Left kidney (tissue), 8 donors: ENCODE measurements at places on chromosomes 11 and 22. TPM values are rescaled to one million over a fixed set of nuclear protein-coding genes. Genes with fewer than 3 reads are reported as not detected.

DNA sequence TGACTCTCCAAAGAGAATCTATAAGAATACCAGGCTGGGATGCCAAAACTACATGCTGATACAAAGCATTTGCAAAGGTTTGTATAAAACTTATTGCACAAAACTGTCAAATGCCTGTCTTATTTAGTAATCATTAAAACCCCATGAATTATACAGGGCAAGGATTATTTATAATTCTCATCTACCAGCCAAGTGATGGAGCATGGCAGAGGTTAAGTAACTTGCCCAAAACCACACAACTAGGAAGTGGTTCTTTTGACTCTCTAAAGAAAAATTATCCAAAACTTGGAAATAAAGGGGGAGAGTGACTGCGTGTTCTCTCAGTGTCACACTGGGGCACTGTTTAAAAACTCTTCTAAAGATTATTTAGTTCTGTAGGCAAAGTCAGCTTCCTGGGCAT lies 17.4 kb upstream of the CLMP start:
- DNase-seq, result no peak

The OR5A1 gene
- 0.03 TPM for polyA plus RNA-seq

DNA sequence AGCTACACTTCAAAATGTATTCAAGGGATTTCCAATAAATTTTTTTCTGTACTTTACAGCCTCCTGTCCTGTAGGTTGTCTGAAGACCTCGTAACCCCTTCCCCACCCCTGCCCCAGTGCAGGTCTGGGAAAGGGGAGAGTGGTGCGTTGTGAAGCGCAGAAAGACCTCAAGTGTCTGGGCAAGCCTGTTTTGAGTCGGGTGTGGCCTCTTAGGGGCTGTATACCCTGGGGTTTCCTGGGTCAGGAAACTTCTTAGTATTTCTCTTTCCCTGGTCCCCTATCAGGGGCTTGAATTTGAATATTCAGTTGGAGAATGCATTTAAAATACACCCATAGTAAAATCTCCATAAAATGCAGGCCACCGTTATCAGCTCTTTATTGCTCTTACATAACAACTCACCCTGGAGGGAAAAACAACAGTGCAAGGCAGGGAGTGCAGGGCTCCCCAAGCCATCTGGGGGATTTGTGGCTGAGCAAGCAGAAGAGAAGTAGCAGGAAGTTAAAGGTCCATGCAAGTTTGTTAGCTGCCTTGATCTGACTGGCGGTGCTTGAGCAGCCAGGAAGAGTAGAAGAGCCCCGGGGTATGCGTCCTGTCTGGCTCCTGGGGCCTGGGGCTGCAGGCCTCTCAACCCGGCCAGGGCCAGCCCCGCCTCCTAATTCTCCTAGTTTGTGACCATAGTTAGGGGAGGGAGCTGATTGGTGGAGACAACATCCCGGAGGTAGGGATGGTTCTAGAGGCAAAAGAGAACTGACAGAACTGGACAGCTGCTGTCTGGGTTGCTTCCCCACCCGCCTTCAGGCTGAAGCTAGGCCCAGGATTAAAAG lies 25.7 kb downstream of the ARHGAP1 start:
- DNase-seq, result no peak

The C11orf86 gene
- polyA plus RNA-seq, result not detected

The HEPN1 gene
- 1.7 TPM for polyA plus RNA-seq

The PTPRCAP gene
- polyA plus RNA-seq, result 2.6 TPM

DNA sequence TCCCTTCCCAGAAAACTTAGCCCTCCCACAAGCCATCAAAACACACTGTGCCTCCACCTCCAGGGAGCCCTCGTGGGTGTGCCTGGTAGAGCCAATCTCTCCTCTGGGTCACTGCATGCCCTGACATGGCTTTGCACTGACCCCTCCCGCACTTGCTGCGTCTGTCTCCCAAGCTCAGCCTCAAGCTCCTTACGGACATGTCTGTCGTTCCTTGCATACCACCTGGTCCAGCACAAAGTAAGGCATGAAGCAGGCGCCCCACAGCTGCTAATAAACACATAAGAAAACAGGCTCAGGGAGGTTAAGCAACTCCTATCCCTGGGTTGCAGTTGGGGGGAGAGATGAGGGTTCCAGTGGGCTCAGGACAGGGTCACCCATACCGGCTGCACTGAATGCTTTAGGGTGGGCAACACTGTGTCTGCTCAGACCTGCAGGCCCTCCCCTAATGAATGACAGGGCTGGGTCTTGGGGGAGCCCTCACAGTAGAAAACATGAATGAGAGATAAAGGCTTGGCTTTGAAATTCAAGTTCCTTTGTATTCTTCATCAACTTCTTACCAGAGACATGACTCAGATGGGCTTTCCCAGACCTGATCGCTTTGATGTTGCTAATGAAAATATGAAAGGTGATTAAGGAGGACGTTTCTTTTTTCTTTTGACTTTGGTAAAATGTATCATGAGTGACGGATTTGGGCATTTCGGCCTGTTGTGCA lies 38.0 kb downstream of the PHF21B start:
- no peak for DNase-seq

GRCh38 chr11:113315811-113316210 lies 1.4 kb downstream of the TTC12 start:
- peak; percentile 25 for DNase-seq

GRCh38 chr11:108985945-108986279 lies 321.0 kb downstream of the DDX10 start:
- DNase-seq, result no peak

- no peak for DNase-seq
These were observed 37.8 kb upstream of the NAV2 start for GRCh38 chr11:19674836-19675235.

DNA sequence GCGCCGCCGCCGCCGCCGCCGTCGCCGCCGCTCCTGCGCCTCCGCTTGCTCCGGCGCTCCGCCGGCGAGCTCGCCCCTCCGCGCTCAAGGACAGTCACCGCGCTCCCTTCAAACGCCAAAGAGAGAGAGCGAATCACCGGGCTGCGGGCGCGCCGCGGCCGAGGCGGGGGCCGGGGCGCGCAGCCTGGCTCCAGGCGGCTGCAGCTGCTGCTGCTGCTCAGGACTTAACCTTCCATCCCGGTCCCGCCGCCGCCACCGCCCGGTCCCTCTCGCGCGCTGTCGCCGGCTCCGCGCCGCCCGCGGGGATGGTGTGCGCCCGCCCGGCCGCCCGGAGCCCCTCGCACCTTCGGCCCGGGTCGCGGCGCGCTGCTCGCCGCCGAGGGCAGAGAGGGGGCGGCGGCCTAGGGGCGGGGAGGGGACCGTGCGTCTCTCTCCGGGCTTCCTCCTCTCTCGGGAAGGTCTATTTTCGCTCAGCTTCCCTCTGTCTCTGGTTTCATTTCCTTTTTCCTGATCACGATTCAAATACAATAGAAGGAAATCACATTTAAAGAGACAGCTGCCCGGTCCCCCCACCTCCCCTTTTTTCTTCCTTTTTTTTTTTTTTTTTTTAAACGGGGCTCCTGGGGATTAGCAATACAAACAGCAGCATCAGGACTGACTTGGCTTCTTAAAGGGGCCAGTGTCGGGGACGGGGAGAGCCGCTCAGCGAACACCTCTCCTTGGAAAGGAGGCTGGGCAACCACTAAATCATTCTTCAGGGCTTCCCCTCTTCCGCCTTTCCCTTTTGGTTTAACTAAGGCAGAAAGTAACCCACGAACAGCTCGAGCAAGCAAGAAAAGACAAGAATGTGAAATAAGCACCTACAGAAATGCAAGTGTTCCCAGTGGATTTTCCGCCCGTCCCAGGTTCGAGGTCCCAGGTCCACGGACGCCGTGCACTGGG lies 22.1 kb downstream of the LMO2 start:
- no peak for DNase-seq

DNA sequence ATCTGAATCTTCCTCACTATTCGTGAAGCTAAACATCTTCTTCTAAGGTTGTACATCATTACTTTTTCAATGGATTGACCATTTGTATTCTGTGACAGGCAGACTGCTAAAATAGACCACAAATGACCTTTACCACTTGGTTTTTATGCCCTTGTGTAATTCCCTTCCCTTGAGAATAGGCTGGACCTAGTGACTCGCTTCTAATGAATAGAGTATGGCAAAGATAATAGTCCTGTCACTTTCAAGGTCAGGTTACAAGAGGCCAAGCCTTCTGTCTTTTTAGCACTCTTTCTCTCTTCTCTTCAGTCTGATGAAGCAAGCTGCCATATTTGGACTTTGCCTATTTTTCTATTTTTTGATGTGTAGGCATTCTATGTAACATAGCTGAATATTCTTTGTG lies 492.9 kb downstream of the SOX6 start:
- DNase-seq, result no peak

GRCh38 chr11:116715383-116715782 lies 57.4 kb downstream of the BUD13 start:
- no peak for DNase-seq

- peak; percentile 37 for DNase-seq
These were observed 99.5 kb downstream of the ZNF280B start for GRCh38 chr22:22408731-22409696.

The ANO1 gene
- polyA plus RNA-seq, result 18.2 TPM

DNA sequence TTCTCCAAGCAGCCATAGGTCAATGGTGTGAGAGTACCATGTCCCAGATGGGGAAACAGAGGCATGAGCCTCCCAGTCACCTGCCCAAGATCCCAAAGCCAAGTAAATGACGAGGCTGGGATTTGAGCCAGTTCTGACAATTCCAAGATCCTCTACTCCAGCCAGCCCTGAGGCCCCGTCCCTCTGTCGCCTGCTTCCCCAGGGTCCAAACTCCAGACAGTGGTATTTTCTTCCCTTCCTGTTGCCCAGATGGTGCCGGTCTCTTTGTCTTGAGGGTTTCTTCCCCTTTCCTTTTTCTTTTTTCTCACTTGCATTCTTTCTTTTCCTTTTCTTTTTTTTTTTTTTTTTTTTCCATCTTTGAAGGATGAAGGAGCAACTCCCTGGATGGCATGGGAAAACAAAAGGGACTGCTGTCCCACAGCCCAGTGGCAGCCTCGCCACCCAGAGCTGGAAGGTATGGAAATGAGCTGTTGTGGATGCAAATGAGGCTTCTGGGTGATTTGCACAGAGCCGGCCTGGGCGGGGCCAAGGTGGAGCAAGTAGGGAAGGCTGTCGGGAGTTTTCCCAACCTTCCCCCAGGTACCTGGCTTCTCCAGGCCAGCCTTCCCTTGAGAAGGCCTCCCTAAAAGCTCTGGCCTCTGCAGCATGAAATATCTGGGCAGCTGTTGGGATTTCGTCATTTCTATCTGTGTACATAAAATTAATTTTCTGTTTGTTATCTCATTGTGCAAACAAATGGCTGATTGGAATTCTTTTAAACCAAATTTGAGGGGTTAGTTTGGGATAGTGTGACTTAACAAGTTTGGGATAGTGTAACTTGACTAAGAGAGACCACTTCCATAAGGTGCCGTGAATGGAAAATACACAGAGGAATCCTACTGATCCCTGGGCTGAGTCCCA lies 146.8 kb downstream of the MN1 start:
- no peak for DNase-seq

The COMMD9 gene
- polyA plus RNA-seq, result 83.7 TPM

The OTOG gene
- polyA plus RNA-seq, result 0.83 TPM

DNA sequence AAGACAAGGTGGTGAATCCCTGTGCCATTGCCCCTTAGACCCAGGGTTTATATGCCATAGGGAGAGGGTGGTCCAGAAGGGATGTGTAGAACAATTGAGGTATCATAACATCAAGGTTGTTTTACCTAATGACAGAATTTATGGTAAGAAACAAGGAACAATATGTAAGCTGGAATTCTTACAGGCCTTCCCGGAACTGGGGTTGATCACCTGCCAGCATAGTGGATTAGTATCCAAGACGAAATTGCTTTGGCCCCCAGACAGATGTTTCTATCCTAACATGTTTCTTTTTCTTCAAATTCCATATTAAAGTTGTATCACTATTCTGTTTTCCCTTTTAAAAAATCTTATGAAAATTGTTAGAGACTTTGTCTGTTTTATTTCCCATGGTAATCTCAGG lies 343.8 kb upstream of the ANO3 start:
- DNase-seq, result no peak

The AHNAK gene
- polyA plus RNA-seq, result 199 TPM

DNA sequence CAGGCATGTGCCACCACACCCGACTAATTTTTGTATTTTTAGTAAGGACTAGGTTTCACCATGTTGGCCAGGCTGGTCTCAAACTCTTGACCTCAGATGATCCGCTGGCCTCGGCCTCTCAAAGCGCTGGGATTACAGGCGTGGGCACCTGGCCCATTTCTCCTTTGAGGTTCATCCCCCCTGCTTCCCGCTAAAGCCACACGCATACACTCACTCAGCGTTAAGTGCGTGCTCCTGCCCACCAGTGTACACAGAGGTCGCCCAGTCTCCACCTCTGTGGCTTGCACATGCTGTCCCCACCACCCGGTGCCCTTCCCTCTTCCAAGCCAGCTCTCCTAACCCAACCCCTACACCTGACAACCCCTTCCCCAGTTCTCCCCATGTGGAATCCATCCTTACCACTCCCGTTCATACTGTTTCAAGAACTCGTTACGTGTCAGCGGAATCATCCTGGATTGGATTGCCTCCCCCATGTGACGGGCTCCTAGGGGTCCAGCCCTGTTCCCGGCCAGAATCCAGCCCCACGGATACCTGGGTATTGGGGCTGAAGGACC lies 15.7 kb upstream of the CYTH4 start:
- no peak for DNase-seq

GRCh38 chr11:59174664-59175033 lies 2.7 kb downstream of the DTX4 start:
- no peak for DNase-seq

DNA sequence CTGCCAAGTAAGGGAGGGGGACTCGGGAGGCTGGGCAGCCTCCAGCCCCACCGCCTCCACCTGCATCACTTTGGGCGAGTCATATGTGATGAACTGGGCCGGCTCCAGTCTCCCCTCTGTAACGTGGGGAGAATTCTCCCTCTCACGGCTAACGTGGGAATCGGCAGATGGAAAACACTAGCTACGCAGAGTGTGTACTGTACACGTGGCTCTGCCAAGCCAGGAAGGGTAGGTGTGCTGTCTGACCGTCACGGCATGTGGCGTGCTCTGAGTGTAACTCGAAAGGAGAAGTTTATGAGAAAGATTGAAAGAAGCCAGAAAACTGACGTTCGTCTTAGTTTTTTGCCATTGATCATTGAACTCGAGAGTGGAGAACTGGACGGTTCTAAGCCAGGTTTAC lies 13.7 kb downstream of the TRMU start:
- no peak for DNase-seq

GRCh38 chr11:42249401-42249800 lies 789.9 kb upstream of the LRRC4C start:
- DNase-seq, result no peak

DNA sequence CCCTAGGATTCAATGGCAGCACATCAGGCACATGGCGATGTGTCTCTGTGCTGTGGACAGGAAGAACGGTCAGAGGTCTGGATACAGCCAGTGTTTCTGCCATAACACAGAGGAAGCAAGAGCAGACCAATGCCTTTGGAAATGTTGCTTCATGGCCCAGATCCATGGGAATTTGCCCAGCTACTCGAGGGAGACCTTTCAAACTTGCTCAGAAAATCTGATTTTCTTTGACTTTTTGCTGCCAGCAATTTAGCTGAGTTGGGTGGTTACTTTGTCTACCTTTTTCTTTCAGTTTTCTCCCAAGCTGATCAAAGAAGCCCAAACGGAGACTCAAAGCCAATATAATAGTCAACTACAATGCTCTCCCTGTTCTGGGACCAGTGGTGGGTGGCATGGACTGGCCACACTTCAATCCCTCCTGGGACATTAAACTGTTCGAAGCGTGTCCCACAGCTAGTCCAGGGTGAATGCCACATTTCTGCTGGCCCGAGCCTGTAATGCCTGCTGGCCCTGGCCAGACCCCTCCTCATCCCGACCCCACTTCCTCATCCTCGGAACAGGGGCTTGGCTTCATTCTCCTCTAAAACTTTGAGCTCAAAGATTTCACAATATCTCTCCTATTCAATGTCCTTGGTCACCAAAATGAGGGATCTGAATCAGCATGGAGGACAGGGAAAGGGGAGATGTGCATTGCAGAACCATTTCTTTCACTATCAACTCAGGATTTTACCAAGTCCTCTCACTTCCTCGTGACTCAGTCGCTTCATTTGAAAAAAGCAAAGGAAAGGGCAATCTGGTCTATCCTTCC lies 93.3 kb downstream of the ABTB2 start:
- no peak for DNase-seq
